ENCODE measurements at places on chromosomes 13 and 19.
A peak's percentile ranks its signal among the peaks of the same experiment; 100 is the strongest.

GRCh38 chr19:12828494-12828893, 5.9 kb downstream of the RTBDN start:
- no peak for DNase-seq

GRCh38 chr19:17510220-17510993, 1.0 kb upstream of the PGLS start:
- no peak for DNase-seq

GRCh38 chr19:51407511-51408131, 9.8 kb downstream of the SIGLEC10 start:
- DNase-seq: peak; percentile 3

GRCh38 chr19:1028062-1028926, 1.9 kb downstream of the CNN2 start:
- peak; percentile 96 for DNase-seq

DNA sequence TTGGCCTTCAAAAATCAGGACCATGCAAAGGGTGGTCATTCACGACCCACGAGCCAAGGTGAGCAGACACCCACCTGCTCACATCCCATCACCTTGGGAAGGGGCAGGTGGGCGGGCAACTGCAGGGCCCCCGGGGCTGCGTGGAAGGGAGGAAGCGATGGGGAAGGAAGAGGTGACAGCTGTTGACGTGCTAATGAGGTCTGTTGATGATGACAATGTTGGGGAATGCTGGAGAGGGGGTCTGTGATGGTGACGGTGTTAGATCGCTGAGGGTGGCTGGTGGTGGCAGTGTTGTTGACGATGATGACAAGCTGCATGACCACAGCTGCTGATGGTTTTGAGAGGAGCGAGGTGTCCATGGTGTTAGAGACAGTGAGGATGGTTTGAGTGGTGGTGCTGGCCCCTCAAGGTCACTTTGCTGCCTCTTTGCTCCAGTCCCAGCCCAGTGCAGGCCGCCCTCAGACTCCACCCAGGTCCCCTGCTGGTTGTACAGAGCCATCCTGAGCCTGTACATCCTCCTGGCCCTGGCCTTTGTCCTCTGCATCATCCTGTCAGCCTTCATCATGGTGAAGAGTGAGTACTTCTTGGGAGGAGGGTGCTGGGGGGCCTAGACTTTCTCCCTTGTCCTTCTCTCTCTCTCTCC, 900 bp downstream of the MCEMP1 start:
- DNase-seq: no peak
